ENCODE measurements at places on chromosomes 3 and 15.

DNA sequence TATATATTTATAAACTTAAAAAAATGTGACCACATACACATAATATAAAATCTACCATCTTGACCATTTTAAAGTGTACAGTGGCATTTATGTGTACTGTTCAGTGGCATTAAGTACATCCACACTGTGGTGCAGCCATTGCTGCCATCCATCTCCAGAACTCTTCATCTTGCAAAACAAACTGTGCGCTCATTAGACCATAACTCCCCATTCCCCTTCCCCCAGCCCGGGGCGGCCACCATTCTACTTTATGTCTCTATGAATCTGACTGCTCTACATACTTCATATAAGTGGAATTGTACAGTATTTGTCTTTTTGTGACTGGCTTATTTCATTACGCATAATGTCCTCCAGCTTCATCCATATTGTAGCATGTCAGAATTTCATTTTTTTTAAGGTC, 47.8 kb downstream of the CTXND1 start:
- no peak for DNase-seq

- no peak for DNase-seq
These were observed 52.0 kb downstream of the NTRK3 start for GRCh38 chr15:88204584-88204983.

DNA sequence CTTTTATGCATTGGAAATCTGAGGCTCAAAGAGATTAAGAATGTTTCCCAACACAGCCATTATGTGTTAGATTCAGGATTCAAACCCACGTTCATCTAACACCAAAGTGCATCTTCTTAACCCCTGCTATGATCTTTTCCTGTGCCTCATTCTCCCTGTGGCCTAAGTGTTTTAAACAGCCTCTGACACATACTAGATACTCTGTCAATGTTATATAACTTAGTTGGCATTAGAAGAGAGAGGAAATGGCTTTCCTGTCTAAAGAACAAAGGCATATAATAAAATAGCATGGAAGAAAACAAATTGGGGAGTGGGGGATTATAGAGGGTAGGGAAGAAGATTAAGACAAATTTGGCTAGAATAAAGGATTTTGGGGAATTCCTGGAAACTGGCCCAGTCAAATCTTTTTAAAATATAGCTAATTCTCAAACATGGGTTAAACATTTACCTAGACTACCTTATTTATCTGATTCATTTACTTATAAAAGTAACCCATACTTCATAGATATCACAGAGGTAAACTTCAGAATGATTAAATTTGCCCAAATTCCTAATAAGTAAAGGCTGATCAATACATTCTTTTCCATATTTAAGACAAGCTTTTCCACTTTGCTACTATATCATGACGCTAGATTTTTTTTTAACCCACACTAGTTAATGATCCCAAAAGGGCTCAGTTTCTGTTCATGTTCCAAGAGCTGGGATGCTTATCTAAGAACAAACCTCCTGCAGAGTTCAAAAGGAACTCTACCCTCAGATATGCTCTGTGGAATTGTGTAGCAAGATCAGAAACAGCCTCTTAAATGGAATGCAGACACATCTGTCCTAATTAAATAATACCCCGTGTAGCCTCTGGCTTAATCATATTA, 122.9 kb upstream of the PTPRG start:
- no peak for DNase-seq

DNA sequence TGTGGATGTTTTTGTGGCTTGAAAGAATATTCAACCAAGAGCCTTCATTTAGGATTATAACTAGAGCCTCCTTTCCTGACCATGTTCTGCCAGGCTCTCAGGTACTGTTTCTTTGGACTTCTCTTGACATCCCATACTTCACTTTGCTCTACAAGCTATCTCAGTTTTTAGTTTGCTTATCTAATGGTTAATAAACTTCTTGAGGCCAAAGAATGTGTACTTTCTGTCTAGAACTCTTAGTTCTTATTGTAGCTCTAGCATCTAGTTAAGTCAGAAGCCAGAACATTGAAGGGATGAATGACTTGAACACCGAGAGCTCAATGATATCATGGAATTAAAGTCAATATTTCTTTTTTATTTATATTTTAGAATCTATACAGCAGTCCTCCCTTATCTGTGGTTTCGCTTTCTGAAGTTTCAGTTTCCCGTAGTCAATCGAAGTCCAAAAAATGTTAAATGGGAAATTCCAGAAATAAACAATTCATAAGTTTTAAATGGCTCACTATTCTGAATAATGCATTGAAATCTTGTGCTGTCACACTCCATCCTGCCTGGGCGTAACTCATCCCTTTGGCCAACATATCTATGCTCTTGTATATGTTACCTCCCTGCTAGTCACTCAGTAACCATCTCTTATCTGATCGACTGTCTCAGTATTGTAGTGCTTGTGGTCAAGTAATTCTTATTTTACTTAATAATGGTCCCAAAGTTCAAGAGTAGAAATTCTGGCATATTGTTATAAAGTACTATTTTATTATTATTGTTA, 368.6 kb upstream of the RBMS3 start:
- no peak for DNase-seq

- no peak for DNase-seq
These were observed 46.9 kb upstream of the DCUN1D1 start for GRCh38 chr3:183027276-183027675.

DNA sequence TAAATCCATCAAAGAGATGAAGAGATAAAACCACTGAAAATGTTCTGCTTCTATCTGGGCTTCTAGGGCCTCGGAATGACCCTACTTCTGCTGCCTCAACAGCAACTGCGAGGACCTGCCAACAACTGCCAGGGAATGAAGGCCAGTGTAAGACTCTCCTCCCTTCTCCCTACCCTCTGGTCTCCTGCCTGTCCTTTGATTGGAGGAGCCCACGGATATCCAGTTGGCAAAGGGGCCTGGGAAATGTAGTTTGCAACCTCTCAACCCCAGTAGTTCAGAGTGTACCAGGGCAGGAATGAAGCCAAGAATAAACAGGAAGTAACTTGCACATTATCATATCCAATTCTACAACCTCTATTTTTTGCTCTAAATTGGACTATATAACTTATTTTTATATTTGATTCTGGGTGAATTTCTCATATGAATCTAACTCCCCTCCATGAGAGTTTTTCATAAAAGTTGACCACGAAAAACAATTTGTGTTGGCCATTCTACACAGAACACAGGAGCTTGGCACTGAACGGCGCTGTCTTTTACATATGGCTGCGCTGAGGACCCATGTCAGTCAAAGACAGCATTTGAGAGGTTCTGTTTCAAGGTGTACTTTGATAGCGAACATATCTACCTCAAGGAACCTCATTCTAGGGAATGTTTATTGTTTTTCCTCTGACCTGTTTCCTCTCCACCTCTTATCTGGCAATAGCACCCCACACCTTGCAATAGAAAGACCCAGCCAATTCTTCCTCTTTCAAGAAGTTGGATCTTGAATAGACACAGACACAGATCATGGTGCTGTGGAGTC, 91.1 kb upstream of the RNF7 start:
- DNase-seq, result no peak

- DNase-seq, result no peak
These were observed 17.0 kb downstream of the LRCH3 start for GRCh38 chr3:197807969-197808587.

All from stimulated activated CD4-positive, alpha-beta T cell treated with anti-CD3 and anti-CD28 coated beads, Interleukin-15, amount 100 ng/mL, for 48 hours (primary cell).